Ovary (tissue), 10 donors: ENCODE measurements at places on chromosomes 16 and 17. TPM values are rescaled to one million over a fixed set of nuclear protein-coding genes. Genes with fewer than 3 reads are reported as not detected.

The PIK3R5 gene
- total RNA-seq: 3.7 TPM

GRCh38 chr17:18225642-18226283, 328 bp downstream of the LLGL1 start:
- H3K4me3 ChIP-seq: peak overlapping the region; percentile 60
- no peaks in the 10 kb centered on the region for H3K27me3 ChIP-seq
- no peak for DNase-seq
- H3K36me3 ChIP-seq: no peaks in the 10 kb centered on the region

DNA sequence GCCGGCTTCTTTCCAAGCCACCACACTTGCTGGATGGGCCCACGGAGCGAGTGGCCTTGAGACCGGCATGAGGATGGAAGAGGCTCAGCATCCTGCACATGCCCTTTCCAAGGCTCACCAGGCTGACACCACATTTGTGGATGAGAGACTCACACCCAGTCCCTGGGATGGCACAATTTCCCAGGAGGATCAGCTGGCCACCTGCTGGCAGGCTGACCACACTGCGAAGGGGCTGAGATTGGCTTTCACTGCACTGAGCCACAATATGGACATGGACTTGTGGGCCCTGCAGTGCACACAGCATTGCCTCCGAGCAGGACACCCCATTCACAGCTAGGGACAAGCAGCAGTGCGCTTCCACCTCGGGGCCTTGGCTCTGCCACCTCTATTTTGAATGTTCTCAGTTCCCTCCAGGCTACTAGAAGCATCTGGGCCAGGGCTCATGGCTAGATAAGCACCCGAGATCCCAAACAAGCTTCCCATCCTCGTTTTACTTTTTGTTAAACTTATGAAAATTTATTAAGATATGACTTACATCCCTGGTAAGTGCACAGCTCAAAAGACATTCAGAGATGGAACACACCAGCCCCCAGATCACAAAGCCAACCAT, 25.3 kb upstream of the KSR1 start:
- no peak overlapping the region for H3K27ac ChIP-seq
- DNase-seq: no peak
- H3K27me3 ChIP-seq: no peaks in the 10 kb centered on the region

GRCh38 chr17:67879662-67880061, 54.4 kb downstream of the BPTF start:
- H3K36me3 ChIP-seq: no peaks in the 10 kb centered on the region
- no peaks in the 10 kb centered on the region for H3K27me3 ChIP-seq

- no peaks in the 10 kb centered on the region for H3K36me3 ChIP-seq
- H3K4me1 ChIP-seq: no peaks in the 10 kb centered on the region
- no peaks in the 10 kb centered on the region for H3K27me3 ChIP-seq
- H3K27ac ChIP-seq: no peak overlapping the region
- DNase-seq: no peak
- no peak overlapping the region for H3K4me3 ChIP-seq
These were observed 52.4 kb upstream of the NFAT5 start for GRCh38 chr16:69513180-69513966.

DNA sequence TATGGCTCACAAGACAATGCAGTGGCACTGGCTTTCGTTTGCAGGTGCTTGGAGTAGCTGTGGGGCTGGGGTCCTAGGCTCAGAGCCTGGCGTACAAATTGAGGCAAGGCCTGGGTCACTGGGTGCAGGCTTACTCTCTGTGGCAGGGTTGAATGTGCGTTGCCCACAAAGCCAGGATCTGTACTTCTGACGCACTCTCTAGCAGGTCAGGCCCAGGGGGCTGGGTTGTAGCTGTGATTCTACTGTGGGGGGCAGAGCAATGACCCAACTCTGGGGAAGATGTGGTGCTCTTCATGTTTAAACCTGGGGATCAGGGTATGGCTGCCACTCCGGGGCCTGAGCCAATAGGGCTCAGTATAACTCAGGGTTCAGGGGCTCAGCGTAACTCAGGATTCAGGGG, 6.4 kb upstream of the PRSS21 start:
- no peak for DNase-seq
- no peaks in the 10 kb centered on the region for H3K4me1 ChIP-seq
- no peaks in the 10 kb centered on the region for H3K27me3 ChIP-seq
- no peaks in the 10 kb centered on the region for H3K36me3 ChIP-seq

DNA sequence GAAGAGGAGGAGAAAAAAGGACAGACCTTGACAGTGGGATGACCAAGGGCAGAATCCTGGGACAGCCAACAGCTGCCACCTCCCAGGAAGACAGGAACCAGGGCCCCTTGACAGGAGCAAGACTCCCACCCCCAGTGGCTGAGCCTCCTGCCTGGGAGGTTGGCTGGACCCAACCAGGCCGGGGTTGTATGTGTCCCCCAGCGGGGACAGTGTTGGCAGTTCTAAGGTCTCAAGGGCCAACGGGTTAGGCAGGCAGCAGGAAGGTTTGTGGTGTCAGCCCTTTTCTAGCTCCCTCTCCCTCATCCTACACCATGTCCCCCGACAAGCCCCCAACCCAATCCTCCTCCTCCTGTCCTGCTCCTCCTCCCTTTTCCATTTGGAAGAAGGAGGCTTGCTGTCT, 126.2 kb downstream of the MRM1 start:
- no peak overlapping the region for H3K4me3 ChIP-seq
- no peaks in the 10 kb centered on the region for H3K36me3 ChIP-seq
- peaks cover 2% of the 10 kb centered on the region for H3K4me1 ChIP-seq

DNA sequence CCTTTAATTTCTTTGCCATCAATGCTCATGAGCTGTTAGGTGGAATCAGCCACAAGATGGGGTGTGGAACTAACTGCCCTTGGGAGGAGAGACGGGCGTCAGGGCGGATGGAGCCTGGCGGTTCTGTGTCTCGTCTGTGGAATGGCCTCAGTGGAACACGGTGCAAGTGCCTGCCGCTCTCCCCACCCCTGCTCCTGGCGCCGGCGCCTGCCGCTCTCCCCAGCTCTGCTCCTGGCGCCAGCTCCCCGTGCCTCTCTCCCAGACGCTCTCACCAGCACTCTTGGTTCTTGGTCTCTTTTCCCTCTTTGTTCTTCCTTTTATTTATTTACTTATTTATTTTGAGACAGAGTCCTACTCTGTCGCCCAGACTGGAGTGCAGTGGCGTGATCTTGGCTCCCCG, 13.2 kb upstream of the RPL13 start:
- no peaks in the 10 kb centered on the region for H3K4me1 ChIP-seq
- no peak overlapping the region for H3K27ac ChIP-seq
- no peaks in the 10 kb centered on the region for H3K36me3 ChIP-seq
- DNase-seq: no peak
- H3K4me3 ChIP-seq: no peak overlapping the region
- H3K27me3 ChIP-seq: no peaks in the 10 kb centered on the region

GRCh38 chr17:45170280-45170930, 8.7 kb downstream of the HEXIM2 start:
- no peak for DNase-seq
- peaks cover 15% of the 10 kb centered on the region for H3K4me1 ChIP-seq
- no peaks in the 10 kb centered on the region for H3K36me3 ChIP-seq

DNA sequence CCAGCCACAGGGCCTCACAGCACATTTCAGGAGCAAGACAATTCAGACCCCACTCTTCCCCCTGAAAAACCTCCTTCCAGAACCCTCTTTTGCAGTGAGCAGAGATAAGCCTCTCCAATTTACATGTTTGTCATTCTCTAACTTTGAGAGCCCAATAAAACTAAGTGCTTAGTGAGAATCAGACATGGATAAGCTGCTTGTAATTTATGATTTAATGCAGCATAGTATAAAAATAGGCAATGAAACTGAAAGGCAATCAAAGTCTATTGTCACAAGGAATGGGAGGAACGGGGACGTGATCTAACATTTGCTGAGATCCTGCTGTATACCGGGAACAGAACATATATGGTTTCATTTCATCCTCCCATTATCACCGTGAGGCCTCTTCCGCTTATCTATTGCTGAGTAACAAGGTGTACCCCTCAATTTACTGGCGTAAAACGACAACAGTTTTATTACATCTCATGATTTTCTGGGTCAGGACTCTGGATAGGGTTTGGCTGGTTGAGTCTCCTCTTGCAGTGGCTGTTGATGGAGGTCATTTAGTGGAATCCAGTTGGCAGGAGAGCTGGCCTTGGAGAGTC, 597.4 kb downstream of the MAF start:
- H3K36me3 ChIP-seq: no peaks in the 10 kb centered on the region
- H3K27me3 ChIP-seq: no peaks in the 10 kb centered on the region
- no peak for DNase-seq

GRCh38 chr17:82106688-82107305, 8.8 kb upstream of the FASN start:
- peak; percentile 26 for DNase-seq
- H3K27me3 ChIP-seq: no peaks in the 10 kb centered on the region

The ACSM3 gene
- 300 TPM for total RNA-seq

The PYY gene
- total RNA-seq: not detected

DNA sequence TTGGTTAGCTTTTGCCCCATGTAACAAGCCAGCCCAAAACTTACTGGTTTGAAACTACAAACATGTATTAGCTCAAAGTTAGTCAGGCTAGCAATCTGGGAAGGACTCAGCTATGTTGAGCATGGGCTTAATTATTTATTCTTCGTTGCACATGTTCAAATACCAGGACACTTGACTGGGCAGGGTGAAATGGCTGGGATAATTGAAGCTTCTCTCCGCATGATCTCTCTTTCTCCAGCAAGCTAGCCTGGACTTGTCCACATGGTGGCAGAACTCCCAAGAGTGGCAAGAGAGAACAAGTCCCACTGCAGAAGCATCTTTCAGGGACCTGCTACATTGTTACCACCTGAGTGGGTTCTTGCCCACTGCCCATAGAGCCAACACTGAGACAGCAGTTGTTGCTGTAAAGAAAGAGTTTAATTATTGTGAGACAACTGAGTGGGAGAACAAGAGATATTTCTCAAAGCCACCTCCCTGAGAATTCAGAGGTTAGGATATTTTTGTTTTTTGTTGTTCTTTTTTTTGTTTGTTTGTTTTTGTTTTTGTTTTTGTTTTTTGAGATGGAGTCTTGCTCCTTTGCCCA, 16.8 kb upstream of the ATF7IP2 start:
- no peaks in the 10 kb centered on the region for H3K27me3 ChIP-seq
- H3K36me3 ChIP-seq: no peaks in the 10 kb centered on the region
- H3K4me3 ChIP-seq: no peak overlapping the region
- H3K4me1 ChIP-seq: no peaks in the 10 kb centered on the region
- no peak for DNase-seq

GRCh38 chr17:61815863-61816503, 47.3 kb downstream of the BRIP1 start:
- no peak for DNase-seq
- H3K27ac ChIP-seq: no peak overlapping the region
- H3K4me3 ChIP-seq: no peak overlapping the region
- no peaks in the 10 kb centered on the region for H3K36me3 ChIP-seq

The SLC6A4 gene
- total RNA-seq: not detected

DNA sequence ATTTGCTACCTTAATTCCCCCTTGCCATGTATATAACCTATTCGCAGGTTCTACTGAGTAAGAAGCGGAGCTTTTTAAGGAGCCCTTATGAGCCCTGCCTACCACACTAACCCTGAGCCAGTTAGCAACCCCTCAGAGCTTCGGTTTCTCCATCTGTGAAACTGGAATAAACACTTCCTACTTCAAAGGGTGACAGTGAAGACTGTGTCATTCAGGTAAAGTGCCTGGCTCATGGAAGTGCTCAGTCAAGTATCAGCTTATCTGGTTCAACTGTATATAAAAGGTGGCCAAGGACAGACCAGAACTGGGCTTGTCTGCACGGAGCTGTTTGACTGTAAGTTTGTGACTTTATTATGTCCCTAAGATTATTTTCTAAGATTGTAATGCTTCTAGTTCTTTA, 31.0 kb downstream of the TXNDC11 start:
- no peak overlapping the region for H3K27ac ChIP-seq
- H3K36me3 ChIP-seq: no peaks in the 10 kb centered on the region
- H3K4me1 ChIP-seq: no peaks in the 10 kb centered on the region
- H3K4me3 ChIP-seq: no peak overlapping the region
- H3K27me3 ChIP-seq: no peaks in the 10 kb centered on the region

DNA sequence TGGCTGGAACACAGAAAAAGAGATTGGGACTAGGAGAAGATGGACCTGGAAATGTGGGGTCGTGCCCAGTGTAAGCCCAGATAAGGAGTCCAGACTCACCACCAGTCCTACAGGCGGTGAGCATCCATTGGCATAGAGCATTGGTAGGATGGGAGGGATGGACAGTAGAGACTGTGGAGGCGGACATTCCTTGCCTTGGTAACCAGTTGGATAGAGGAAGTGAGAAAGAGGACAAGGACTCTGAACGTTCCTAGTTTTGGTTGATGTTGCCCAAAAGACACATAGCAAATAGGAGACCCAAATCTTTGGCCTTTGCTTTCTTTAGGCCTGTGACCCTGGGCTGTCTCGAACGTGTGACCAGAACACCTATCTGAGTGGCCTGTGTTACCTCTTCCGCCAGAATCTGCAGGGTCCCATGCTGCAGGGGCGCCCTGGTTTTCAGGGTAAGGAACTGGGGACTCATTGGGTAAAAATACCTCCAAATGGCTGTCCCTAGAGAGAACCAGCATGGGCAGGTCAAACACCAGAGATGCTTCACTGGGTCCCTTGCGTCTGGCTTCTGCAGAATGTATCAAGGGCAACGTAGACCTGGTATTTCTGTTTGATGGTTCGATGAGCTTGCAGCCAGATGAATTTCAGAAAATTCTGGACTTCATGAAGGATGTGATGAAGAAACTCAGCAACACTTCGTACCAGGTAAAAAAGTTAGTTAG, 6.4 kb downstream of the ITGAL start:
- H3K27me3 ChIP-seq: no peaks in the 10 kb centered on the region
- DNase-seq: no peak
- no peak overlapping the region for H3K4me3 ChIP-seq
- H3K4me1 ChIP-seq: no peaks in the 10 kb centered on the region

- H3K36me3 ChIP-seq: peaks cover 2% of the 10 kb centered on the region
- H3K4me1 ChIP-seq: no peaks in the 10 kb centered on the region
- H3K27me3 ChIP-seq: no peaks in the 10 kb centered on the region
These were observed 15.6 kb upstream of the PDK2 start for GRCh38 chr17:50079334-50080095.

DNA sequence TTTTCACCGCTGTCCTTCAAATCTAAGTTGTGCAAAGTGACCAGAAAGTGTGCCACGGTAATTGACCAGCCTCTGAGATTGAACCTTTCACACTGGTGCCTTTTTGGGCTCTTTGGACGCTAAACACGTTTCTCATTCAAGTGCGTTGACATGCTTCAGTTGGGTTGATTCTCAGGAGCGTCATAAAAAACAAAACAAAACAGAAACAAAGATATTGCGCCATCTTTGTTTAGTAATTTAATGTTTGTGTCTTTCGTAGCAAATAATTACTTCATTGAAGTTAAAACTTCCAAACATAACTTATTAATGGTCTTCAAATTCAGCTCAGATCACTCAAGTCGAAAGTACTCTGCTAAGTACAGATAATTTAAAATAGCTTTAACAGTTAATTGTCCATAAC, 80.2 kb downstream of the OR1D5 start:
- H3K27ac ChIP-seq: peak overlapping the region; percentile 61
- peaks cover 12% of the 10 kb centered on the region for H3K4me1 ChIP-seq

DNA sequence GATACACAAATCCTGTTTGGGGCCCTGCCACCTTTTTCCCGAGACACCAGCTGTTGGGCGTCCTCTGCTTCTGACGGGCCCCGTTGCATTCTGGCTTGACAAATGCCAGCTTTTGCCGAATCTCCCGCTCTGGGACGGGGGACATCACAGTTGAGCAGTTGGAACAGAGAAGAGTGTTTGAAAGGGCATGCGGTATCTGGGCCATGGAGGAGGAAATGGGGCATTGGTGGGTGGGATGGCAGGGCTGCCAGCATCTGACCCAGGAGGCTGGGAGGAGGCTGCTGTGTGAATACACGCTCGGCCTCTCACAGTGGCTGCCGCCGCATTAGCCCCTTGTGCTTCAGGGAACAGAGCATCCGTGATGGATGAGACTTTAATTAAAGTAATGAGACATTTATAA, 184.3 kb upstream of the TNRC6C start:
- H3K36me3 ChIP-seq: no peaks in the 10 kb centered on the region
- no peak for DNase-seq
- no peak overlapping the region for H3K4me3 ChIP-seq
- H3K27me3 ChIP-seq: no peaks in the 10 kb centered on the region
